ENCODE measurements at places on chromosomes 3 and 15.

DNA sequence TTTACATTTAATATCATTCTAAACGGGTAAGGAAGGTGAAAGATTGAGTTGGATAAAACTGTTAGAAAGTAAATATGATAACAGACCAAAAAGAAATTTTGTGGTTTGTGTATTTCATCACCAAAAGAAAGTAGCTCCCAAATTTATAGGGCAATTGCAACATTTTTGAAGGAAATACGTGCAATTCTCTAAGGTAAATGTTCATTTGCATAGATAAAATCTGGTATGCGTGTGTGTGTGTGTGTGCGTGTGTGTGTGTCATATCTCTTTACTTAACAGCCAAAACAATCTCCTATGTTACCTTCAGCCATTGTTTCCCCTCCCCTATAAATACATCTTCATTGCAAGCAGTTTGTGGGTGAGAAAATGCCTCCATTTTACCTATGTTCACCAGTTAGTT is 208.4 kb downstream of the TNIK start:
- DNase-seq = no peak

GRCh38 chr15:75431270-75431669 is 20.2 kb downstream of the SIN3A start:
- DNase-seq = no peak

DNA sequence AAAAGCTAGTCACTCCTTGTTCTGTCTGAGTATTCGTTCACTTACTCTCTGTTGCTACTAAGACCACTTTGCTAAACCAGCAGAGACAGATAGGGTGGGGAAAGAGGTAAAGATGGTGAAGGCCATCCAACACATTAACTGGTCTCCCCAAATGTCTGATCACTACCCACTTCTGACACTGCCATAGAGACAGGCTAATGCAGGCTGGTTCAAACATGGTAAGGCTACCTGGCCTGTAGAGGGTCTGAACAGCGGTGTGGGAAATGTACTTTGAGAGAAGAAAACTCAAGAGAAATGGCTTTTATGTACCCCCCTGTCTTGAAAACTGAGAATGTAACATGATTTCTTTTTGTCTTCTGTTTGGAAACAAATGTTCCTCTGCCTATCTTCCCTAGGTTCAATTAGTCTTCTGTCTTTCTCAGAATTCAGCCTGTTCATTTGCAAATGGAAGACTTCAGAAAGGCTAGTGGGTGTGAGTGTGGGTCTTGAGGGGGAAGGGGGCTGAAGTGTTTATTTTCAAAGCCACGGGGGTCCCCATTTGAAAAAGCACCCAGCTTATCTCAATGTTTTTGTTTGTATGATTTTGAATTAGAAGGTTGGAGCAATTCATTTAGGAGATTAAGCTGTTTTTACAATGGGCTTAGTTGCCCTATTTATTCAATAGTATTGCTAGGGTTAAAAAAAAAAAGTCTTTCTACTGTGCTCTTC is 15.8 kb downstream of the ALDH1A2 start:
- DNase-seq = no peak

- no peak for DNase-seq
Measured at GRCh38 chr3:194579091-194579606, 54.1 kb downstream of the TMEM44 start.

GRCh38 chr3:137612291-137612690 is 151.8 kb upstream of the SOX14 start:
- DNase-seq = no peak

- no peak for DNase-seq
Measured at GRCh38 chr15:69031013-69032001, 16.8 kb downstream of the NOX5 start.

DNA sequence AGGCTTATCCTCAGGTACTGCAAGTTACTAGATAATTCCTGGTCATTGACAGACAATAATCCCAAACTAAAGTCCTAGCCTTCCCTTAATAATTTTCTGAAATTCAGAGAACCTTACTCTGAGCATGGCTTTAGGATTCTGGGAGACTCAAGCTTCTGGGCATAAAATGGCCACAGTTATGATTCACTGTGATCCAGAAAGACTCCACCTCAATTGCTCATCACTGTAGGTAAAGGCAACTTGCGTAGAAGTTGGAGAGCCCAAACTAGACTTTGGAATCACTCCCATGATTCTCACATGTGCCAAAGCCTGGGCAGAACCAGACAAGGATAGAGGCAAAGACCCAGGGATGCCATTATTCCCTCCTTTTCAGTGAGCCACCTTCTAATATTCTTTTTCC is 195.3 kb downstream of the OSBPL10 start:
- DNase-seq = no peak

GRCh38 chr3:127960421-127960965 is 45.5 kb downstream of the KBTBD12 start:
- no peak for DNase-seq

- DNase-seq = no peak
Measured at GRCh38 chr3:22986958-22987357, 216.2 kb upstream of the UBE2E2 start.
